SK-MEL-5 (cell line): ENCODE measurements at places on chromosomes 13 and 19. TPM values are rescaled to one million over a fixed set of nuclear protein-coding genes. Genes with fewer than 3 reads are reported as not detected.

MAG gene
- total RNA-seq = not detected in 2 replicates

AMER2 gene
- 0.13 TPM in 1 of 2 replicates, not detected in the other for total RNA-seq

ZNF575 gene
- not detected in 2 replicates for total RNA-seq

DAND5 gene
- not detected in 2 replicates for total RNA-seq

KLF2 gene
- 1.5 and 2.5 TPM in 2 replicates for total RNA-seq

ZNF738 gene
- total RNA-seq = 1.8 and 2.4 TPM in 2 replicates

AP2A1 gene
- total RNA-seq = 23.1 and 29.0 TPM in 2 replicates

MYH14 gene
- total RNA-seq = 15.1 and 22.2 TPM in 2 replicates

PSG3 gene
- not detected in 2 replicates for total RNA-seq

SHKBP1 gene
- total RNA-seq = 17.6 and 21.2 TPM in 2 replicates

CACNG6 gene
- not detected in 2 replicates for total RNA-seq

LRG1 gene
- 0.05 and 0.21 TPM in 2 replicates for total RNA-seq

TTYH1 gene
- total RNA-seq = 0.77 and 0.93 TPM in 2 replicates

LYPD5 gene
- not detected in 2 replicates for total RNA-seq

BIVM gene
- 15.5 and 17.2 TPM in 2 replicates for total RNA-seq

OSCAR gene
- total RNA-seq = not detected in 2 replicates

MEF2B gene
- not detected in 2 replicates for total RNA-seq

RNF113B gene
- total RNA-seq = not detected in 2 replicates
